ENCODE measurements at places on chromosomes 1 and 21.
A peak's percentile ranks its signal among the peaks of the same experiment; 100 is the strongest.

GRCh38 chr21:45845770-45846090 lies 135.8 kb upstream of the COL6A1 start:
- DNase-seq, result no peak

DNA sequence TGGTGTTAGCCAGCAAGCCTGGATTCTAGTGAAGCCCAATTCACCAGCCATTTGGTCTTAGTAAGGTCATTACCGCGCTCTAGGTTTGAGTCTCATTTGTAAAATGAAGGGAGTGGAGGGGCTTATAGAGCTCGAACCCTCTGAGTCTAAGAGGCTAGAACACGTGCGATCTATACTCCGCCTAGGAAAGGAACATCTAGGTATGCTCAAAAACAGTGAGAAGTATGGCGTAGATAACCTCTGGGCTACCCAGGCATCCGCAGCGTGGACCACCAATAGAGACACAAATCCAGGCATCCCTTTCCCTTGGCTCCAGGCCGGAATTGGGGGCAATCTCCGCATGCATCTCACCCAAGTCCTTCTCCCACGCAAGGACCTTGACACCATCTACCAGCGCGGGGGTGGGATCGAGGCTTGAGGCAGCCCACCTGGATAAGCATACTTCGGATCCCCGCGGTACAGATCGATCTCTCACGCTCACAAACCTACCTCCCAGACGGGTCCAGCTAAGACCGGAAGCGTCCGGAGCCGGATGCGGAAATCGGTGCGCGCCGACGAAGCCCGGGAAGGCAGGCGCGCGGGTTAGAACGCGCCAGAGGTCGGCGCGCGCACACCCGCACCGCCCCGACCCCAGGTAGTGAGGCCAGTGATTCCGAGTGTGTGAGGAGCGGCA lies at the start of gene METTL25B:
Gene METTL25B (plus strand): TSS at position 544 of the 673 bp plus-strand sequence. CDS start 636 bp downstream, outside the sequence.
- peak; percentile 26 for DNase-seq

- no peak for DNase-seq
These were observed 491.1 kb downstream of the BRINP3 start for GRCh38 chr1:189986516-189986915.

DNA sequence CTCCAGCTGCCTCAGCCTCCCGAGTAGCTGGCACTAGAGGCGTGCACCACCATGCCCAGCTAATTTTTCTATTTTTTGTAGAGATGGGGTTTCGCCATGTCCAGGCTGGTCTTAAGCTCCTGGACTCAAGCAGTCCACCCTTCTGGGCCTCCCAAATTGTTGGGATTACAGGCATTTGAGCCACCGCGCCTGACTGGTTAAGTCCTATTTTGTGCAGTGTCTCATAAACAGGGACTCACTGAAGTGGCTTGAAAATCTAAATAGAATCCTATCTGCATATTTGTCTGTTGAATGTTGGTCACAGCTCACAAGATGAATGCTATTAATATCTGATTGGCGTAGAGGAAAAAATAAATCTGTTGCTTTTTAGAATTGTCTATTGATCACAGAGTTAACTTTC lies 5.9 kb upstream of the CHAF1B start:
- DNase-seq, result no peak

DNA sequence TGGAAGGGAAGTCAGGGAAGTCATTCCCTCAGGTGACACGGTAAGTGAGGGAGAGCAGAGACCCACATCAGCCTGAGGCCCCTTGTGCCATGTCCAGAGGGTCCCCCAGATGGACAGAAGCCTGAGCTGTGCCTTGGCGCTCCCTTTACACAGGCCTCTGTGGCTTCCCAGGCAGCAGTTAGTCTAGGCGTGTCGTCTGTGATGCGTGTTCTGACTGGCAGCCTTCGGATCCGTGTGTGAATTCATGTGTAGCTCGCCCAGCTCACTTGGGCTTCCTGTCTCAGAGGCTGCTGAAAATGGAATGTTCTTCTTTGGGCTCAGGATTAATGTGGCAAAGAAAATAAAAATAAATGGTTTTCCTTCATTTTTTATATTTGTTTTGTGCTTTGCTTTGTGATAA lies 28.3 kb downstream of the PRMT2 start:
- no peak for DNase-seq

DNA sequence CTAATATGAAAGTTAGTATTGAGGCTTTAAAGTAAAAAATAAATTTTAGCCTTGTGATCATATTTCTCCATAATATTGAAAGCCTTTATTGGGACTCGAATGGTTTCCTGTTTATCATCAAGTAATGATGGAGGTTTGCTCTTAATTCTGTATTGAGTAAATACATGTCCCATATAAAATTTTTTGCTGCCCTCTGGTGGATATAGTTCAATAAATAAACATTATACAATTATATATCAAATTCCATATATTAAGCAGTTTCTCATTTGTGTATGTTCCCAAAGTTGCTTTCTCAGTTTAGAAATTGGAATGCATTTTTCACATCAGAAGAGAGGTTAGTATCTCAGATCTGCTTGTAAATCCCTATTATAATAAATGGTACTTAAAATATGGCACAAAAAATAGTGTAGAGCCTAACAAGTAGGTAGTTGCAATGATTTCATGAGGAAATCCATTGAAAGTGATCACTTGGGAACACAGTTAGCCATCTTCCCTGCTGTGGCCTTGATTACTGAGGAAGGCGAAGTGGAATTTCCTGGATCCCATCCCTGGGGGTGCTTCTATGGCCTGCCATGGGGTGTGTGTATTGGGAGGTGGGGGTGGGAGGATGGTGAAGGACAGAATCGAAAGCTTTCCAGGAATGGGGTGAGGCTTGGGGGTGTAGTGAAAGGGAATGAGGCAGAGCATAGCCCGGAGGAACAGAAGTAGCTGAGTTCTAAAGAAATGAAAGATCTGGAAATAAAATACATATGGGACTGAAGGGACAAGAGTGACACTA lies 84.1 kb upstream of the C21orf91 start:
- DNase-seq, result no peak

GRCh38 chr1:45510036-45510971 lies 10.2 kb downstream of the MMACHC start:
- no peak for DNase-seq

DNA sequence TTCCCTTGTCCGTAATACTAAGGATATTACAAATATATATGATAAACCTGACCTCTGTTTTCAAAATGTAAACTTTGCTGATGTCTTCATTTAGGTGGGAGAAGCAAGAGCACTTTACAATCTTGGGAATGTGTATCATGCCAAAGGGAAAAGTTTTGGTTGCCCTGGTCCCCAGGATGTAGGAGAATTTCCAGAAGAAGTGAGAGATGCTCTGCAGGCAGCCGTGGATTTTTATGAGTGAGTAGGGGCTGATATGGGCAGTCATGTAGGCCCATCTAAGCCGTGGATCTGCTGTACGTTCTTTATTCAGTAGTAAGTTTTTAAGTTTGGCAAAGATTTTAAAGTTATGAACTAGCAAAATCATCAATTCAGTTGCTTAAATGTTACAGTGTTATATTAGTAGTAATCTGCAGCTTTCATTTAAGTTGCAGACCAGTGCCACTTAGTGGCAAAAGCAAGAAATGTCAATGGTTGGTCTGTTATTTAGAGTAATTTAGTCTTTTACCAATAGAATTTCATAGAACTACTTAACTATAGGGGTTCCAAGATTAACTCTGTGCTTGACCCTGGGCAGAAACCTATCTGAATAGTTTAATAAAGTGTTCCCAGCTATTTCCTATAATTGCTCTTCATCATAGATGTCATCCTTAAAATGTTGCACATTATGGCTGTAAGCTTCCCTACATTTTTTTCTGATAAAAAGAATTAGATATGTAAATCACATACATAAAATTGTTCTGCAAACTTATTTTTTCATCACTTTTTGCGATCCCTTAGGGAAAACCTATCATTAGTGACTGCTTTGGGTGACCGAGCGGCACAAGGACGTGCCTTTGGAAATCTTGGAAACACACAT lies 21.3 kb downstream of the GPSM2 start:
- DNase-seq, result peak; percentile 72

DNA sequence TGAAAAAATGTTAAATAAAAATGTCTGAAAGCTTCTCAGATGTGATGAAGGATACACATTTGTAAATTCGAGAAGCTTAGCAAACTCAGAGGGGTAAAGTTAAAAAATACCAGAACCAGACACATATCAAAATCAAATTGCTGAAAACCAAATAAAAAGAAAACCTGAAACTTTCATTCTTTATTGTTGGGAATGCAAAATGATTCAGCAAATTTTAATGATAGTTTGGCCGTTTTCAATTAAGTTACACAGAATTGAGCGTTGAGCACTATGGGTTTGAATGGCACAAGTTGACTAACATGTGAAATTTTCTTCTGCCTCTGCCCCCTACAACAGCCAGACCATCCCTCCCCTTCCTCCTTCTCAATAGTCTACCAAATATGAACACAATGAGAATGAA lies 33.5 kb upstream of the GRIK1 start:
- DNase-seq, result no peak

GRCh38 chr1:103477101-103477500 lies 48.4 kb upstream of the RNPC3 start:
- no peak for DNase-seq

GRCh38 chr1:201214886-201215285 lies 24.3 kb downstream of the IGFN1 start:
- DNase-seq, result no peak

GRCh38 chr1:51327386-51327785 lies 3.0 kb downstream of the TTC39A start:
- DNase-seq, result no peak

DNA sequence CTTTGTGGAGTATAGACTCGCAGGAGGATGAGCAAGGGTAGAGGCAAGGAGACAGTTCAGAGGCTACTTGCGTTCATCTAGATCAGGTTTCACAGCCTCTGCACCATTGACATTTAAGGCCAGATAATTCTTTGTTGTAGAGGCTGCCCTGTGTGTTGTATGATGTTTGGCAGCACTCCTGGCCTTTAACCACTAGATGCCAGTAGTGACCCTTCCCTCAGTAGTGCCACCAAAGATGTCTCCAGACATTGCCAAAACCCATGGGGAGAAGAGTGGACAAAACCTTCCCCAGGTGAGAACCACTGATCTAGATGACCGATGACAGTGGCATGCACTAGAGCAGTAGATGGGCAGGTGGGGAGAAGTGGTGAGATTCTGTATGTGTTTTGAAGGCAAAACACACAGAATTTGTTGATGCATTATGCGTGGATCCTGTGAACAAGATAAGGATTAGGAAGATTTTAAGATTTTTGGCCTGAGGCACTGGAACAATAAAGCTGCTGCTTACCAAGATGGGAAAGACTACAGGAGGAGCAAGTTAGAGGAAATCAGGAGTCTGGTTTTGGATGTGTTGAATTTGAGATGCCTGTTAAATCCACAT lies 9.9 kb upstream of the COG2 start:
- DNase-seq, result no peak

DNA sequence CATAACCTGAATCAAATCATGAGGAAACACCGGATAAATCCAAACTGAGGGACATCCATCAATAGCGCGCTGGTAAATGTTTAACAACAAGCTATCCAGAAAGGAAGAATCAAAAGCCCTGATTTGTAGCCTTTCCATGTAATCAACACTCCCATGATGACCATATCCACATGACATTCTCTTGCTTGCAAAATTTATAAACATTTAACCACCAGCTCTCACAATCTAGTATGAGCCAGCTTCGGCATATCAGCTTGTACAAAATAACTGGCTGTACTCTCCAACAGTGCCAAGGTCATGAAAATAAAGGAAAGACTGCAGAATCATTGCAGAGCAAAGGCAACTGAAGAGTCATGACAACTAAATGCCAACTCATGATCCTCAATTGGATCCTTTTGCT lies 15.7 kb downstream of the HSD11B1 start:
- DNase-seq, result no peak

DNA sequence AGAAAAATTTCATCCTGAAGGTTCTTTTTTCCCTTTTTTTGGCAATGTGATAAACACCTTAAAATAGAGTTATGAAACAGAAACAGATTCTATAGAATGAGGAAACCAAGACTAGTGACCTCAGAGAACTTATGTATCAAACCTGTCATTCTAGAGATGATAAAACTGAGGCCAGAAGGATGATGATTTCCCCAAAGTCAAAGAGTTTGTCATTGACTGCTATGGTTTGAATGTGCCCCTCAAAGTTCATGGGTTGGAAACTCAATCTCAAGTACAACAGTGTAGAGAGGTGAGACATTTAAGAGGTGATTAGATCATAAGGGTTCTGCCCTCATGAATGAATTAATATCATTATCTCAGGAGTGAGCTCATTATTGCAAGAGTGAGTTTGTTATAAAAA lies 13.7 kb upstream of the BEND5 start:
- DNase-seq, result no peak

DNA sequence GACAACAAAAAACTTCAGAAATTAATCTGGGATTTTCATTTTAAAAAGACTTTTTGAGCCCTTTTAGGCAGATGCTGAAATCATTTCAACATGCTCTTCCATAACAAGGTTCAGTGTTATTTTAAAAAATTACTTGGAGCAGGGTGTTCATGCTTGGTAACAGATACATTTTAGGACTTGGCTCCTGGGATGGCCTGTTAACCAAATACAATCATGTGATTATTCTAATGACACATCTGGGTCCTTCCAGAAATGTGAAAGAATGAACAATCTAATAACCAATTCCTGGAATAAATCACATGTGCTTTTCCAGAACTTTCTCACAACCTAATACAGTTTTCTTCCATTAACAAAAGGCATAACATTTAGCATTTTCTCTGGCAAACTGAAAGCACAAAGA lies 379.8 kb upstream of the RUNX1 start:
- DNase-seq, result no peak

DNA sequence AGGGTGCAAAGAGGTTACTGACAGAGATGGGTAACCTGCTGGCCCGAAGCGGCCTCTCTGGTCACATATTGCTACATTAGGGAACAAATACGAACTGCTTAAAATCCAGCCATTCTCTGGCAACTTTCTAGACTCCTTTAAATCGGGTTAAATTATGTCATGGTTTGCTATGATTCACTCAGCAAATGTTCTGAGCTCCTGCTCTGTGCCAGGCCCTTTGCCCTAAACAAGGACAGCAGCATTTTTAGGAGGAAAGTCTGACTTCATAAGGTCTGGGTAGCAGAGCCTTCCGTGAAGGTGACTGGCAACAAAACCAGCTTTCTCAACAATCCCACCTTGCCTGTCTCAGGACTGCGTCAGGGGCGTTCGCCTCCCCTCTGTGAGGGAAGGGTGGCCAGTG lies 15.4 kb downstream of the ZP4 start:
- DNase-seq, result no peak

Data from CD4-positive, alpha-beta T cell treated with Interleukin-4 for 1 hour (primary cell).